ENCODE measurements at places on chromosomes 6 and 20.

DNA sequence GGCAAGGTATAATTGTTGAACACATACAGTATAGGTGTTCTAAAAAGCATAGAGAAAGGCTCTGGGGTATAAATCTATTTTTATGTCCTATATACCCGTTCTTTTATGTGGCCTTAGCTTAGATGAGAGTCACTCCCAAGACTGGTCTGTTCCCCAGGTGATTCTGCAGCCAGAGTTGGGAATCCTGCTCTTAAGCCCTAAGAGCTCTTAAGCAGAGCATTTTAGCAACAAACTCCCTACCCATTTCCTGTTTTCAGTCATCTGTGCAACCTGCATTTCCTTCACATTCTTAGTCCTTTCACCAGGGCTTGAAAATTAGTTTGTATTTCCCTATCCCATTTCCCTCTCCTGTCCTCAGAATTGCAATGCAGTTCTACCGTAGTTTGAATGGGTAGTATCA, 166.1 kb downstream of the HS3ST5 start:
- no peak for DNase-seq

DNA sequence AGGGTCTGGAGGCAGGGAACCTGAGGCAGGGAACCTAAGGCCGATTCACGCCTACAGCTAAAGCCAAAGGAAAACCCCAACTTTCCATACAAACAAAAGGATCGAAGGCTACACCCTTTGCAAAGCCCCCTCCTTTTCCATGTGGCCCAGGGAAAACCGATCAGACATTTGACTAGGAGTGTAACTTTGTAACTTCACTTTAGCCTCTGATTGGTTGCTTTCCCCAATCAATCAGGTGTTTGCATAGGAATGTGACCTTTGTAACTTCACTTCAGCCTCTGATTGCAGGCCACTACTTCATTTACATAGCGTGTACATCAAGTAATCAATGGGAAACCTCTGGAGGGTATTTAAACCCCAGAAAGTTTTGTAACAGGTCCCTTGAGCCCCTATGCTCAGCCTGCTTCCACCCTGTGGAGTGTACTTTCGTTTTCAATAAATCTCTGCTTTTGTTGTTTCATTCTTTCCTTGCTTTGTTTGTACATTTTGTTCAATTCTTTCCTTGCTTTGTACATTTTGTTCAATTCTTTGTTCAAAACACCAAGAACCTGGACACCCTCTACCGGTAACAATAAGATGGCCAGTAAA, 43.3 kb downstream of the CHD6 start:
- no peak for DNase-seq

- no peak for DNase-seq
Observed at GRCh38 chr6:100346203-100346602, 118.5 kb downstream of the SIM1 start.

DNA sequence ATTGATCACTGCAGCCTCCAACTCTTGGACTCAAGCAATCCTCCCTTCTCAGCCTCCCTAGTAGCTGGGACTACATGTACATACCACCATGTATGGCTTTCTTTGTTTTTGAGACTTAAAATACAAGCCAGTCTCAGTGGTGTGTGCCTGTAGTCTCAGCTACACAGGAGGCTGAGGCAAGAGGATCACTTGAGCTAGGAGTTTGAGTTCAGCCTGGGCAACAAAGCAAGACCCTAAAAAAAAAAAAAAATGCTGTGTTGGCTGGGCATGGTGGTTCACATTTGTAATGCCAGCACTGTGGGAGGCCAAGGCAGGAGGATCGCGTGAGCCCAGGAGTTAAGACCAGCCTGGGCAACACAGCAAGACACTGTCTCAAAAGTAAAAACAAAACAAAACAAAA, 51.7 kb downstream of the UBR2 start:
- no peak for DNase-seq

- DNase-seq = peak; percentile 85
Observed at GRCh38 chr6:88368071-88368787, 202.1 kb upstream of the CNR1 start.

DNA sequence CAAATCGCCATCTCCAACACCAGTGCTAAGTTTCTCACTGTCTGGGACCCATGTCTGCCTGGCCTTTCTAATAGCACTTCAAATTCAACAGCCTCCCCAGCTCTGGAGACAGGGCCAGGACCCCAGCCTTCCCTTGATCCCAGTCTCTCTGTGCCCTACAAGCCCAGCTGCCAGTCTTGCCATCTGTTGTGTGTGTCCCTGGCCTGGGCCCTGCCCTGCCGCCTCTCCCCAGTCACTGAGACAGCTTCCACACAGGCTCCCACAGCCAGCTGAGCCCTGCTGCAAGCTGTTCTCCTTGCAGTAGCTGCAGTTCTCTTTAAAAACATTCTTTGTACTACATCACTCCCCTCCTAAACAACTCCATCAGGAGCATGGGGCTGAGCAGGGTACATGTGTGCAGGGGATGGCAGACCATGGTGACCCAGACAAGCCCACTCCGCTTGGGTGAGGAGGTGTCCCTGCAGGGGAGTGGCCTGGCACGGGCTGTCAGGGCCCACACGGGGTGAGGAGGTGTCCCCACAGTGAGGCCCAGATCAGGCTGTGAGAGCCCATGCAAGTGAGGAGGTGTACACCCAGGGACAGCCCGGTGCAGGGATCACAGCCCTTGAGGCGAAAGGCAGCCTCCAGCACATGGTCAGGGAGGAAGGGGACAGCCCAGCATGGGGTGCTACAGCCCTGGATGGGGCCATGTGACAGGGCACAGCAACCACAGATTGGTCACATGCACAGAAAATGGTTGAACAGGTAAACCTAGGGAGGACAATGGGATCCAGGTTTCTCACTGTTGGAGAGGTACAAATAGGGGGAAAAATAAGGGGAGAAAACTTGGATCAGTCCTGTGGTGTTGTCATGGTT, 16.2 kb downstream of the CST7 start:
- DNase-seq = no peak

DNA sequence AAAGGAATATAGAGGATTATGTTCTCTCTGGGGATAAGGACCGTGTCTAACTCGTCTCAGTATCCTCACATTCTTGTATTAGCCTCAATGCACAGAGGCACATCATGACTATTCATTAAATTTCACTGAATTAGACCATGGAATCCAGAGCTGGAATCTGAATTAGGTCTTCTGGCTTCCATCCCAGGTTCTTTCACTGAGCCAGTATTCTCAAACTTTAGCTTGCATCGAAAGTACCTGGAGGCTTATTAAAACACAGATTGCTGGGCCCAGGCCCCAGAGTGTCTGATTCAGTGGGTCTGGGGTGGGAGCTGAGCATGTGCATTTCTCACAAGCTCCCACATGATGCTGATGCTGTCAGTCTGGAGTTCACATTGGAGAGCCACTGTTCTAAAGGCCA, 142.0 kb downstream of the UST start:
- DNase-seq = peak; percentile 69

- DNase-seq = no peak
Observed at GRCh38 chr20:18052856-18053255, 4.9 kb downstream of the OVOL2 start.

- DNase-seq = peak; percentile 37
Observed at GRCh38 chr6:146550911-146551310, 7.3 kb downstream of the RAB32 start.

GRCh38 chr6:128149796-128150195, 248.9 kb upstream of the THEMIS start:
- DNase-seq = peak; percentile 4

DNA sequence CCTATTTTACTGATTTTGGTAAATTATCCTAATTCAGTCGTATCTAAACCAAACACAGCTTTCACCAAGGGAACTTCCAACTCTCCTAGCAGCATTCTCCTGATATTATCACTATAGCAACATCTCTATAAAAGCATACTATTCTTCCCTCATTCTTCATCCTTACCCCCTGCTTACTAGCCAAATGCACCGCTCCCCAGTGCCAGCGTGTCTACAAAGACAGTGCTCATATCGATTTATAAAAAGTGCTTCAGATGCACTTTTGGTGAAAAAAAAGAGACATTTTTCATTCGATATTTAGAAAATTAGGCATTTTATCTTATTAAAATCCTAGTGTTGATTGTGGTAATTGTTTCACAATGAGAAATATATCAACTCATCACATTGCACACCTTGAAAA, 74.0 kb downstream of the SYNE1 start:
- DNase-seq = no peak

- no peak for DNase-seq
Observed at GRCh38 chr6:52958546-52959255, 36.4 kb downstream of the GSTA4 start.

GRCh38 chr6:22966691-22967422, 397.5 kb downstream of the HDGFL1 start:
- DNase-seq = no peak

DNA sequence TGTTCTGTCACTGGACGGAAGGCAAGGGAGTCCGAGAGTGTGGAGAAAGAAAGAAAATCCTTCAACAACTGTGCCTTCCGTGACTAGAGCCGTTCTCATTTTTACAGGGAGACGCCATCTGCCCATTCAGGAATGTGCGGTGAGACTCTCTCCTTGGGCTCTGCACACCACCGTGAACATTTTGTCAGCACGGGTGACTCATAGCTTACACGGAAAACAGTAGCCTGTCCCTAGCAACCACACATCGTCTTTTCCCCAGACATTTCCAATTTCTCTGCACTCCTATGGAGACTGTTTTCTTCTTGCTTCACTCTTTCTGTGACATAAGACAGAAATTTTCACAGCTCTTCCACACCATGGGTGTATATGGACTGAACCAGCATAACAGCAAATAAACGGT, 55.1 kb downstream of the TBXT start:
- DNase-seq = peak; percentile 51

- no peak for DNase-seq
Observed at GRCh38 chr20:20241976-20242375, 125.9 kb upstream of the INSM1 start.

GRCh38 chr6:42269974-42270510, 52.4 kb upstream of the MRPS10 start:
- no peak for DNase-seq

GRCh38 chr20:57224641-57225138, 41.8 kb downstream of the BMP7 start:
- DNase-seq = no peak

GRCh38 chr6:84801250-84801649, 36.9 kb upstream of the TBX18 start:
- DNase-seq = no peak

GRCh38 chr6:41177287-41177686, 14.4 kb upstream of the TREM2 start:
- DNase-seq = no peak

GRCh38 chr20:56278196-56278595, 29.7 kb downstream of the MC3R start:
- DNase-seq = no peak

- DNase-seq = no peak
Observed at GRCh38 chr6:88449770-88450169, 283.6 kb upstream of the CNR1 start.

- DNase-seq = no peak
Observed at GRCh38 chr6:39353698-39354315, 31.3 kb upstream of the KCNK16 start.

DNA sequence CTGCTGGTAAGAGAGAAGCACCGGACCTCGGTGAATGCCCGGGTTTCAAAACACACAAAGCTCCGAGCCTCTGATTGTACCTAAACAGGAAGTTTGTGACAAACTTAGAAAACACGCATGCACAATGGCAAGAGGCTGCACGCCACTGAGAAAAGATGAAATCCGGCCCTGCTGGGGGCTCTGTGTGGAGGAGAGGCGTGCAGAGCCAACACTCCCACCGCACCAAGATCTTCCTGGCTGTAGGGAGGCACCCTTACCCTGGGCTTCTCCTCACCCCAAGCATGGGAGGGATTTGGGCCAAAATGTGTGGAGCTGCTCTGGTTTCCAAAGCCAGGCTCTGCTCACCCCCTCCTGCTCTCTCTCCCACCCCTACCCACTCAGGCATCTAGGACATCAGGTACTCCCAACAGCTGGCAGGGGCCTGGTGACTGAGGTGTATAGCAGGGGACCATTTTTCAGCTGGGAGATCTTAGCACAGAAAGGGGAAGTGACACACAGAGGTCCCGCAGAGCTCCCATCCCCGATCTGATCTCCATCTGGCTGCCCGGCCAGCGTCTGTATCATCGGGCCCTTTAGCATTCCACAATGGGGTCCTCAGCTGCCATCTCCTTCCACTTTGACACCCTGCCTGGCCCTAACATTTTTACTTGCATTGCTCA, 84.2 kb downstream of the TRERF1 start:
- no peak for DNase-seq

DNA sequence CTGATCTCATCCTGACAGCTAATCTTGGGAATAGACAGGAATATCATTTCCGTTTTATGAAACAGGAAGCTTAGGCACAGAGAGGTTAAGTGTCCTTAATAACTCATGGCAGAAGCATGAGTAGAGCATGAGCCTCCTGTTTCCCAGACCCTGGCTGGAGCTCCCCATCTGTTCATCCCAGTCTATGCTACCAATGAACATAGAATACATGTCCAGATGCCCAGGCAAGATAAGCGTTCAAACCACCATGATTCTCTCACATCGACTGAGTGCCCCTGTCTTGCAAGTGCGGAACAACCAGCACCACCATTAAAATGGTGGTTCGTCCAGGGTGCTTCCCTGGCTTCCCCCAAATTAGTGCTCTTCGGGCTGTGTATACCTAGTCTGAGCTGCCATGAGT, 217.1 kb downstream of the FARS2 start:
- no peak for DNase-seq

DNA sequence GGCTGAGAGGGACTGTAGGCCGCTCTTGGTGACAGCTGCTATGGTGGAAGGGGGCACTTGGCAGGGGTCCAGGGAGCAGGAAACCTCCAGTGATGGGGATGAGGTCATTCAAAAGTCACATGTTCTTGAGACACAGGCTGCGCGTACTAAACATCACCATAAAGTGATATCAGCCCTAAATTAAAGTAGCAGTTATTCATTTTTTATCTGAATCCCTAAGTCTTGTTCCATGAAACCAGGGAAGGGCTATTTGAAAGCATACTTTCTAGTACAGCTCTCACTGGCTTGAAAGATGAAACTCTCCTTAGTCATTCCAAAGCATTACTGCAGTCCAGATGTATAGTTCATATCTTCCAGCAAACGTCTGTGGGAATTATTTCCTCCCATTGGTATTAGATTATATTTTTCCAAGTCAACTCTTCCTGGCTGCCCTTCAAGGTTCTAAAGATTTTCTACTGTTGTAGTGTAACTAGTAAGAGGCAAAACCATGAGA, 373.1 kb downstream of the CD109 start:
- DNase-seq = peak; percentile 90

DNA sequence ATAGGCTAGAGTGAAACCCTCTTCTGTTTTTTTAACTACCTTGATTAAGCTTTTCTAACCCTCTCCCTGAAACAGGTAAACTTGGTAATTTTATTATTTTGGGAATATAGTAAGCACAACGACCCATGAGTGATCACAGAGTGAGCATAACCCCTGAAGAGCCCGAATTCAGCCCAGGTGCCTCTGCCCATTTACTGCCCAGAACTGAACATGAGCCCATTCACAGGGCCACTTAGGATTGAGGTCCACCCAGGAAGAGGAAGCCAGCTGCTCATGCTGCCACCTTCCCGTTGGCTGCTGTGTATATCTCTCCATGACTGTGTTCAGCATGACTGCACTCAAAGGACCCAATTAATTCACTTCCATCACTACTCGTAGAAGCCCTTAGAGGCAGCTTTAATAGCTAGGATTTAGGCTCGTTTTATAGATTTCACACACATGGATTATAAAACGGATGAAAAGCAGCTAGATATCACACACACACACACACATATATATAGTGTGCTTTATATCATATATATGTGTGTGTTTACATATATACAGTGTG, 8.3 kb upstream of the PDE10A start:
- DNase-seq = no peak

All from fibroblast of skin of abdomen (primary cell).